ENCODE measurements at places on chromosomes 13 and 19.
A peak's percentile ranks its signal among the peaks of the same experiment; 100 is the strongest.

DNA sequence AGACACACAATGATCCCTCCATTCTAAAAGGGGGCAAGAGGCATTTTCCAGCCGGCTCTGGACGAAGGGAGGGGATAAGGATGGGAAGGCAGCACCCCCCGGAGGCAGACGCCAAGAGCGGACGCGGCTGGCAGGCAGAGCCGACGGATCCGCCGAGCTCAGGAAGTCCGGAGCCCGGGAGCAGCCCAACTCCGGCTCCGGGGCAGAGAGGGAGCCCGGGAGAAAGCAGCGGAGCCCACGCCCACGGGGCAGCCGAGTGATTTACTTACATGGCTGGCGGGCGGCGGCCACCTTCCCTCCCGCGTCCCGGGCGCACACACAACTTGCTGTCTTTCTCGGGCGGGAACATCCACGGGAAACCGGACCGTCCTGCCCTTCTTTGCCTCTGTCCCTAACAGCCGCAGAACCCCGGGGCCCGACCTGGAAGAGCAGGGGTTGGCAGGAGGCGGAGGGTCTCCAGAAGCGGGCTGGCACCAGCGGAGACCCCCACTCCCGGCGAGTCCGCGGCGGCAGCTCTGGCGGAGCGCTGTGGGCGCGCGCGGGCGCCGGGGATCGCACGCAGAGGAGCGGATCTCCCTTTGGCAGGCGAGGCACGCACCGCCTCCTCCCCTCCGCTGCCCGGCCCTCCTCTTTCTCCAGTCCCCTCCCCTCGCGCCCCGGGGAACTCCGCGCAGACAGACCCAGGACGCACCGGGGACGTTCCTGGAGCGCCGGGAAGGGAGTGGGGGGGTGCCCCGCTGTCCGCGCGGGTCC lies at the start of gene LHFPL6:
TSS of gene LHFPL6 (minus strand) at position 580 of the 753 bp plus-strand sequence.
- peak; percentile 73 for DNase-seq

GRCh38 chr19:39415111-39416046 lies 2.9 kb downstream of the PLEKHG2 start:
- DNase-seq, result no peak

GRCh38 chr19:10815969-10816644 lies 19.9 kb downstream of the TMED1 start:
- no peak for DNase-seq

DNA sequence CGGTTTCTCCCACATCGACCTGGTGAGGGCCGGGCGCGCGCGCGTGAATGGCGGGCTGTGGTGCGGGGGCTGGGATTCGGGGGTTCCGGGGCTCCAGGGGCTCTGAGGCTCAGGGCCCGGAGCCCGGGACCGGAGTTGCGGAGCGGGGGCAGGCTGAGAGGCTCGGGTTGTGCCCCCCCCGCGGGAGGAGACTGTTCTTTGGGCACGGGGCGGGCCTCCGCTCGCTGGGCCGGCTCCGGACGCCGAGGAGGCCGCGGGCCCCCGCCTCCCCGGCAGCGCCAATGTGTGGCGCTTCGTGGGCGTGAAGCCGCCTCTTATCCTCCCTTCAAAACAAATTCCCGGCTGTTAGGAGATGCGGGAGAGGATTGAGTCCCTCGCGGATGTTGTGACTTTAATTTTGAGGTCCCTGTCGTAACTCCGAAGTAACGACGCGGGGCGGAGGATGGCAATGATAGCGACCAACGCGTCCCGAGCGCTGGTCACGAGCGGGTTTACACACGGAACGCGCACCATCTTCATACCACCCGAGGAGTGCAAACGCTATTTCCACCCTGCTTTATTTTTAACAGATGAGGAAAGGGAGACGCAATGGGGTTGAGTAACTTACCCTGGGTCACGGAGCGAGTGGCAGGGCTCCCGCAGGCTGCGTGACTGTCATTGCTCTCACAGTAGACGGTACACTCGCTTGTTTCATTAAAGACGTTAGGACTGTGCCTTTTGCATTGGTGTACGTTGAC lies 536 bp downstream of the UBA2 start:
- peak; percentile 37 for DNase-seq

DNA sequence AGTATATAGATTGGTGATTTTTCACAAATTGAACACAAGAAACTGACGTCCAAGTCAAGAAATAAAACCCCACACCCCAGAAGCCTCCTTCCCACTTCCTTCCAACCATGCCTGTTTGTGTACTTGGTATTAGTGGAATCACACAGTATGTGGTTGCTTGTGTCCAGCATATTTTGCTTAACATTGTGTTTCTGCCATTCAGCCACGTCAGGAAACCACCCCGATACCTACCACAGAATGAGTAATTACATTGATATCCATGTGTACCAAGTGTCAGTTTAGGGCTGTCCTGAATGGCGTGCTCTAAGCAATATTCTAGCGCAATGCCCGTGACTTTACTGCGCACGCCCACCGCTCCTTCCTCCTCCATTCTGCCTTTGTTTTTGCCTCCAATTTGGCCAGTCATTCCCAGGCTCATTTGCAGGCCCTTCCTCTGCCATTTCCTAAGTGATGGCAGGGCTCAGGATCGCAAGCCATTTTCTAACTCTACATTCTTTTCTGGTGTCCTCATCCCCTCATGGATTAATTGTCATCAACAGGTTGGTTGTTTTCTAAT lies 25.9 kb upstream of the MPHOSPH8 start:
- no peak for DNase-seq

DNA sequence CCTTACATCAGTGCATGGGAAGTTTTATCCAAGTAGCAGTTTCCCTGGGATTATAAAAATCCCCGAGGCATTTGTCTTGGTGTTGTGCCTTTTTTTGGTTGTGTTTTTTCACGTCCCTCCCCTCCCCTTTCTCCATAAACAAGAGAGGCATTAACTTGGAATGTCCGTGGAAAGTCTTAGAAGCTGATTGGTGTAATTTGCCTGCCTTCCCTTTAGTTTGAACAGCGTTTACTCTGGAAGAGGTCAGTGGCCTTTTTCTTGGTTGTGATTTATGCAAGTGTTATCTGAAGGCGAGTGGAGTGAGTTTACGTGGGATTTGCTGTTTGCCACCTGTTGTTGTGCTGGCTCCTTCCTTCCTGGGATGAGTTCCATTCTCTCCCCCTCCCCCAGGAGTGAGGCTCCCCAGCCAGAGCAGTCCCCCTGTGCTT lies 7.2 kb downstream of the ACTN4 start:
- DNase-seq, result no peak

DNA sequence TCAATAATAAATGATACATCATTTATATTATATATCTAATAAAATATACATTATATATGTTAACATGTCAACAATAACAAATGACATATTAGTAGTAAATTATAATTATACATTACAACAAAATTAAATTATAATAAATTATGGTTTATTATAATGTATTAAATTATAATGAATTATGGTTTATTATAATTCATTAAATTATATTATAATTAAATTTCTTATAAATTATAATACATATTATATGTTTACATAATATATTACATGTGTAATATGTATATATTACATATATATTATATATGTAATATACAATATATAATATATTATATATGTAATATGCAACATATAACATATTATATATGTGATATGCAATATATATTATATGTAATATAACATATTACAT lies 20.5 kb downstream of the C3 start:
- no peak for DNase-seq

DNA sequence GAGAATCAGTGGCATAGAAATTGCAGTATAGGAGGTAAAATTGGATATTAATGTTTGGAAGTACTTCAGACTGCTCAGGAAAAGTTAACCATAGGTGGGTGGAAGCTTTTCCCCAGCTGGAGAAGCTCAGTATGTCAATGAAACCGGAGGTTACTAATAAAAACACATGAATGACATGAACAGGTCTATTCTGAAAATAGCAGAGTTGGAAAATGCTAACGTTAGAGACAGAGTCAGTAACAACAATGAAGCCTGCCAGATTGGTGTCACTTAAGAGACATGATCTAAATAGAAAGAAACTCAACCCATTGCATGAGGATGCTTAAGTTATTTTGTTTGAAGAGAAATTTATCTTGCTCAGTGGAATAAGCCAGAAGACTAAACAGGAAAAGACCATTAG lies 364.5 kb downstream of the DNAJC15 start:
- no peak for DNase-seq

DNA sequence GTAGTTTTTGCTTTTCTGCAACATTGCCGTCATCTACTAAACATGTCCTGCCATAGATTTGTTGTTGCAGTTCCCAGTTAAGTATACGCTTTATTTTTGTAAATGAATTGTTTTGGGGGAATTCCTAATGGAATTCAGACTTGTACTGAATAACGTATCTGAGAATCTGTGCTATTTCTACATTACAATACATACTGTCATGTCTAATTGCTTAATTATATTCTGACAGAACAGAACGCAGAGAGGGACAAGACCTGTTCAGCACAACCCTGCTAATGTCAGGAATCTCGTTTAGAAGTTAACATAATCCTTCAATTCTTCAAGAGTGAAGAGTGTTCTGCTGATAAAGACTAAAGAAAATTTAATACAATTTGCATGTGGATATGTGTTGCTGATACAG lies 861.1 kb upstream of the KLHL1 start:
- no peak for DNase-seq

DNA sequence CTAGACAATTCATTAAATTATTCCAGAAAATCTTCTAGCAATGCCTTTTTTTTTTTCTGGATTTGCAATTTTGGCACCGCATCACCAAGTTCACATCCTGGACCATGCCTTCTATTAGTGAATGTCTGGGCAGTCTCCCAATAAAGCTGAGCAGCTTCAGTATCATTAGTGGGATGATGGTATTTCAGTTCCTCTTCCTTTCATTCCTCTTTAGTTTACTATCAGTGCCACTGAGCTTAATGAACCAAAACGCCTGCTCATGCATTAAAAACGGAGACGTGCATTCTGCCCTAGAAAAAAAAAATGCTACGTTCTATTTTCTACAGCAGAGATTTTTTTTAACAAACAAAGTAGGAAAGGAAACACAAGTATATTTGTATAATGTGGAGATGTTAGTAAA lies 343.0 kb downstream of the PCDH9 start:
- peak; percentile 43 for DNase-seq

Data from midbrain (tissue), 1 donor.